CD4-positive, alpha-beta T cell treated with Interleukin-1 beta for 1 hour (primary cell): ENCODE measurements at places on chromosomes 7 and 10.

- DNase-seq: no peak
These were observed 32.1 kb downstream of the AFAP1L2 start for GRCh38 chr10:114372179-114372578.

DNA sequence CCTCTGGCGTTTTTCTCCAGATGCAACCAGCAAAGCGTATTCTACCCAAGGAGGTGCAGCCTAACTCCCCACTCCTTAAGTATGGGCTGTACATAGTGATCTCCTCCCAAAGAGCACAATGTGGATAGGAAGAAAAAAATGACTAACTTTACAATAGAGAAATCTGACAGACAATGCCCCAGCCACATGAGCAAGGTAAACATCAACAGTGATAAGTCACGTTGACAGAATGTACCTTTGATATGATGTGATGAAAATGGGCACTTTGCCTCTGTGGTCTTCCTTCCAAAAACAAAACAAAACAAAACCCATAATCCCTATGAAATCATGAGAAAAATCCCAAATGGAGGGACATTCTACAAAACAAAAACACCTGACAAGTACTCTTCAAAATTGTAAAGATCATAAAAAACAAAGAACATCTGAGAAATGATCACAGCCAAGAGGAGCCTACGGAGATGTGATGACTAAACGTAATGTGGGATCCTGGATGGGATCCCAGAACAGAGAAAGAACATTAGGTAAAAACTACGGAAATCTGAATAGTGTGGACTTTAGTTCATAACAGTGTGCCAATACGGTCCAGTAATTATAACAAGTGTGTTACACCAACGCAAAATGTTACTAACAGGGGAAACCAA lies 50.6 kb downstream of the ABLIM1 start:
- DNase-seq: no peak

DNA sequence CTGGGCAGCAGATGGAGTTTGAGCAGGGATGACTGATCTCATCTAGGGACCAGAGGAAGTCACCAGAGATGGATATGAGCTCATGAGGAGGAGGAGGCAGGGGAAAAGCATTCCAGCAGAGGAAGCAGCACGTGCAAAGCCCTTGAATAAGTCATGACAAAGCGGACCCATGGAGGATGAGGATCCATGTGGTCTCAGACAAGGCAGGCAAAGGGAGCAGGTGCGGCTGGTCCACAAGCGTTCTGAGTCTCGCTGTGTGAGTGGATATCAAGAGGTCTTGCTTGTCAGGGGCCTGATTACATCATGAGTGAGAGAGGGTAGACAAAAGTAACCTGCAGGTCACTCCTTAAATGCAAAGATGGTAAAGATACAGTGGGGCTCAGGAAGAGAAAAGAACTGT lies 307.6 kb downstream of the GRID1 start:
- no peak for DNase-seq

DNA sequence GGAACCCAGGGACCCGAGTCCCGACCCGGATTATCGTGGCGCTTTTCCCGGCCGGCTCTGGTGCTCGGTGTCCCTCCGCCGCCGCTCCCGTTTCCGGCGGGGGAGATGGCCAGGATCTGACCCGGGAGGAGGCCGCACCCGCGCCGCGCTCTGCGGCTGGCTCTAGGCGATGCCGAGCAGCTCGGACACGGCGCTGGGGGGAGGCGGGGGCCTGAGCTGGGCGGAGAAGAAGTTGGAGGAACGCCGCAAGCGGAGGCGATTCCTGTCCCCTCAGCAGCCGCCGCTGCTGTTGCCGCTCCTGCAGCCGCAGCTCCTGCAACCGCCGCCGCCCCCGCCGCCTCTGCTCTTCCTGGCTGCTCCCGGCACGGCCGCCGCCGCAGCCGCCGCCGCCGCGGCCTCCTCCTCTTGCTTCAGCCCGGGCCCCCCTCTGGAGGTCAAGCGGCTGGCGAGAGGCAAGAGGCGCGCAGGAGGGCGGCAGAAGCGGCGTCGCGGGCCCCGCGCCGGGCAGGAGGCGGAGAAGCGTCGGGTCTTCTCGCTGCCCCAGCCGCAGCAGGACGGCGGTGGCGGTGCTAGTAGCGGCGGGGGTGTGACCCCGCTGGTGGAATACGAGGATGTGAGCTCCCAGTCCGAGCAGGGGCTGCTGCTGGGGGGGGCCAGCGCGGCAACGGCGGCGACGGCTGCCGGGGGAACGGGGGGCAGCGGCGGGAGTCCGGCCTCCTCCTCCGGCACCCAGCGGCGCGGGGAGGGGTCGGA lies 593 bp downstream of the CDK13 start:
- peak; percentile 39 for DNase-seq

- DNase-seq: no peak
These were observed 9.9 kb upstream of the OR2A5 start for GRCh38 chr7:144038887-144039286.

DNA sequence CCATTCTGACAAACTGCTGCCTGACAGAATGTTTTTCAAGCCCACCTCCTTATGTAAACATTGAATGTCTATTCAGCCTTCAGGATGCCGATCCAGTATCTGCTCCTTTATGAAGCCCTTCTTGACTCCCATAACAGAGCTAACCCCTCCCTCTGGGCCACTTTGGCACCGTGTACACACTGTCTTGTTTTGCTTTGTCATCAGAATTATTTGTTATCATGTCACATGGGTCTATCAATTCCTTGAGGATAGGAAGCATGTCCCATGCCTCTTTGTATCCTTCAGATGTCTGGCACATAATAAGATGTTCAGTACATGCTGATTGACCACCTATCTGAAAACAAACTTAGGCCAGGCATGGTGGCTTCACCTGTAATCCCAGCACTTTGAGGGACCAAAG lies 92.3 kb downstream of the PRLHR start:
- DNase-seq: no peak

DNA sequence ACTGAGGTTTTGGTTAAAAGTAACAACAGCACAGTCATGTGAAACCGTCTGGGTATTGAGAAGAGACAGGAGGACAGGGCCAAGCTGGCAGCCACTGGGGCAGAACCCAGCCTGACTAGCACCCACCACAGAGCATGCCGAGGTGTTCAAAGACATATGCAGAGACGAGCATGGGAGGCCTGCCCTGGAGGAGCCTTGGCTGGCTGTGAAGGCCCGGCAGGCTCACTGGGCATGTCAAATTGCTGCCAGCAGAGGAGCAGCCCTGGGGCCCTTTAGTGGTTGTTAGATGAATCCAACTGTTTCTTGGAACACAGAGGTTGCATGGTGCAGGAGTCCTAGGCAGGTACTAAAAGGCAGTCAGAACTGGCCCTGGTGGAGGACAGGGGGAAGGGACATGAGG lies 5.0 kb upstream of the GDF2 start:
- no peak for DNase-seq

DNA sequence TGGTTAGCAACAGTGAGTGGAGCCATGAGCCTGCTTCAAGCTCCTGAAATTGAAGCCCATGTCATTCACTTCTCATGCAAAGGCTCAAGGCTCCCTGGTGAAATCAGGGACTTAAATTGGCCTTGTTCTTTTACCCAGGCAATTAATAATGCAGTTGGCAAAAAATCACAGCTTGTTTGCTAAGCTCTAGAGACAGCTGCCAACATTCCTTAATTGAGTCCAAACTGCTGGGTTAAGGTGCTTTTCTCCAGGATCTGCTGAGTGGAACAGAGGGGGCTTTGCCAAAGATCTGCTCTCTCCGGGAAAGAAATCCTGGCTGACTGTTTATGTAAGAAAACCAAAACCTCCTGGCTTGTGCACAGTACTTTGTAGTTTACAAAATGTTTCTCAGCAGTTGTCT lies 257.6 kb upstream of the GHITM start:
- no peak for DNase-seq

DNA sequence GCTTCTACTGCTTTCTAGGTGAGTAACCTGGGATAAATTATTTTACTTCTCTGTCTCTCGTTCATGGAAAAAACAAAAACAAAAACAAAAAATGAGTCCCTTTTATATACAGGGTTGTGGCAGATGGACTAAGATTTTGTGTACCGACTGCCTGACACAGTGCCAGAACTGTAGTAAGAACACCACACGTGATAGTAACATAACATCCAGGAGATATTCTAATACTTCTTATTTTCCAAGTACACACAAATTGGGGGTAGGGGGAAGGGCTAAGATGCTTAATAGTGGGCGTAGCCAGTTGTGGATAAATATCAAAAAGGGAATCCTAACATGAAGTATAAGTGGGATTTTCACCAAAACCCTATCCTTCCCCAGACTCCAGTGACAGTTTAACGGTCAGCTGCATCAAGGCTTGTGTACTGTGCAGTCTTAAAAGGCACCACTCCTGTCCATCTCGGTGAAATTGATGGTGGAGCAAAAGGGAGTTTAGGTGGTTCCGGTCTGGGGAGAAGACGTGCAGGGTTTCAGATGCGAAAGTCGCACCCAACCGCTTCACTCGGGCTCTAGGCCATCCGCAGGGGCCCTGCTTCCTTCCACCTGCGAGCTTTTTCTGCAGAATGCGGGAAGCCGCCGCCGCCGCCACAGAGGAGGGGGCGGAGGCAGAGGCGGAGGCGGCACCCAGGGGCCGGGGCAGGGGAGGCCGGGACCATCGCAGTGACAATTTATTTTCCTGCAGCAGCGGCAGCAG lies at the start of gene STAMBPL1:
STAMBPL1 (plus strand) TSS at position 712 of the 748 bp plus-strand sequence. CDS start 21,464 bp downstream, outside the sequence.
- peak; percentile 72 for DNase-seq

GRCh38 chr10:49463605-49464004 lies 67.7 kb upstream of the DRGX start:
- DNase-seq: no peak

- DNase-seq: no peak
These were observed 1.2 kb upstream of the CHAT start for GRCh38 chr10:49612513-49613164.

DNA sequence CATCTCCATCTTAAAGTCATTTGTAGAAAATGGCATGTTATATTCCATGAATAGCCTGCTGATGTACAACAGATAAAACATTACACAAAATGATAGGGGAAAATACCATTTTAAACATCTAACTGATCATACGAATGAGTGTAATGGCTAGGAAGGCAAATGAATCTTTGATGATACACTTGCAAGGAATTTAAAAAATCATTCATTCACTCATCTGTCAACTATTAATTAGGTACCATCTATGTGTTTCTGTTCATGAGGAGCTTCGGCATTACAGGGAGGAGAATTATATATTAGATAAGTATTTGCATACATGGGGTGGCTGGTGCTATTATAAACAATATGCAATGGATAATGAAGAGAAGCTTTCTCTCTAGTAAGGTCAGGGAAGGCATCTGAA lies 183.7 kb downstream of the CACNB2 start:
- no peak for DNase-seq

DNA sequence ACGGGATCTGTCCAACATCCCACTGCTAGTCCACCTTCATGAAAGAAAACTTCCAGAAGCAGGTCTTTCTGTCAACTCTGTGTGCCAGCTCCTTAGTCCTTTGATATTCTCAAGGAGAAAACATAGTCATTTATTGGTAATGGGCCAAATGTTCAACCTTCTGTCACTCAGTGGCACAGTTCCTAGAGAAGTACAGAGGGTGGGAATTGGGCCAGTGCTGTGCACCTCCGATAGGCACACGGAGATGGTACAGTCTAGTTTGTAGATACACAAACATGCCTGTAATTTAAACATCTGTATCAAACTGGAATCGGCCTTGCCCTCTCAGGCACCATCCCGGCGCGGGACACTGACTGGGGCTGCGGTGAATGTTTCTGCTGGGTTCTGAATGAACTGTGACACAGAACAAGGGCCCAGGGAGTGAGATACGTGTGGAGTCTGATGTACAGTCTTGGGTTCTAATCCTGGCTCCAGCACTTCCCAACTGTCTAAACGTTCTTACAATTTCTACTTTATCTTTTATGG lies 213.9 kb upstream of the SHH start:
- no peak for DNase-seq

- no peak for DNase-seq
These were observed 148.1 kb upstream of the PLXDC2 start for GRCh38 chr10:19668116-19668515.

DNA sequence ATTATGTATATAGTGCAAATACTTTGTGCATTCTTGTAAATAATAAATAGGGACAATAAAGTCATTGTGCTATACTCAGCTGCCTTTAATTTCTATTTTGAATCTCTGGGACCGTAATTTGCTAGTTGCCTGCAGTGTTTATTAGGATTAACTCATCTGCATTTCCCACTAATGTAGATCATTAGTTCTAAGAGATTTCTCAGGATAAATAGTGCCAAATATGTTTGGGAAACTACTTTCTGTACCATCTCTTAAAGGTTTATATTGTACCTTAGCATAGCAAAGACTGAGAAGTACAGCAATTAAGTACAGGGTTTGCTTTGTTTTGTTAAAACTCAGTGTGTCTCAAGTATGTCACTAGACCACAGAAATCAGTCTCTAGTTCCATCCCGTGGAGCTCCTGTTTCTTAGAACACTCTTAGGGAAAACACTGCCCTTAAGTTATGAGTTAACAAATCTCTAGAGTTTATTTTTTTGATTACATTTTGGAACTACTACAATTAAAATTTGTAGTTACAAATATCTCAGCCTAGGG lies 26.0 kb downstream of the ADD3 start:
- no peak for DNase-seq

- no peak for DNase-seq
These were observed 3.4 kb downstream of the TRRAP start for GRCh38 chr7:98881561-98882315.

- DNase-seq: no peak
These were observed 32.9 kb downstream of the HTRA1 start for GRCh38 chr10:122494173-122494820.

DNA sequence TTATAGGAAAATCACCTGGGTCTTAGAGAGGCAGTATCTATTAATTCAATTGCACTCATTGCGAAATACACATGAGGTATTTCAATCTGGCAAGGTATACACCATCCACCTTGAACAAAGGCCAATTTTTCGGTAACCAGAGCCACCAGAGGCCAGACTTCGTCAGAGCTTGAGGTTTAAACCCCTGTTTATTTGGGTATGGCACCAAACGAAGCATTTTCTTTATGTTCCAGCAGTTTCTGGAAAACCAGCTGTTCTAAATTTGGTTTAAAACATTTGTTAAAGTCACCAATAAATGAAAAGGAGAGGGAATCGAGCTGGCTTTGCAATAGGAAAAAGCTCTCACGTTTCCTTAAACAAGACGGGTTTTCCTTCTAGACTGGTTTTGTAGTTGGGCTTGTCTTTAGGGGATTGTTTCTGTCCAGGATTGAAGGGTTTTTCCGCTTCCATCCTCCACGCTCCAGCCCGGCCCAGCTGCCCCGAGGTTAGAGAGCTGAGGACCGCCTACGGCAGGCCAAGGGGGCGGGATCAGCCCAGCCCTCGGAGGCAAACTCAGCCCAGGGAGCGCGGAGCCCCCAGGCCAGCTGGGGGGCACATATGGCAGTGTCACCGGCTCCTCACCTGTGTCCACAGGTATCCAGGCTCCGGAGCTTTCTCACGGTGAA lies 539.4 kb upstream of the MGMT start:
- no peak for DNase-seq

GRCh38 chr7:51366930-51367613 lies 50.5 kb upstream of the COBL start:
- DNase-seq: no peak

GRCh38 chr10:34495938-34496337 lies 319.2 kb downstream of the PARD3 start:
- DNase-seq: no peak

GRCh38 chr10:124560377-124561105 lies 98.9 kb downstream of the LHPP start:
- DNase-seq: no peak

GRCh38 chr10:95388109-95388471 lies 97.3 kb upstream of the PDLIM1 start:
- no peak for DNase-seq
